NCI-H2081 treated with DMSO at 0.1 percent for 48 hours (cell line): ENCODE measurements at places on chromosomes 1 and 21.

GRCh38 chr1:109499661-109500536 is 6.0 kb downstream of the CYB561D1 start:
- no peak for DNase-seq

- DNase-seq = no peak
Observed at GRCh38 chr1:180947499-180947885, 34.8 kb downstream of the KIAA1614 start.

DNA sequence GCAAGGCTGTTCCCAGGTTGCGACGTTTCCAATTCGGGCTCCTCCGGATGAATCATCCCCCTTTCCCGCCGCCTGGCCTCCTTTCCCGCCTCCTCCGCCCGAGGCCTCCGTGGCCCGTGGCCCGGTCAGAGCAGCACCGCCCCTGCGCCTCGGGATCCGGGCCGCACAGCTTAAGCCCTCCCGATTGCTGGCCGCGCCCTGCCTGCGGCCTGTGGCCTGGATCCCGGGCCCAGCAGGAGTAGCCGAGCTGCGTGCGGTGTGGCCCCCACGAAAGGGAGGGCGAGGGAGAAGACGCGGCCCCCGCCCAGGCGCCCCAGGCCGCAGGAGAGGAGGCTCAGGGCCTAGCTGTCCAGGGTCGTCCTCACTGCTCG is 1.0 kb downstream of the TMEM200B start:
- no peak for DNase-seq

DNA sequence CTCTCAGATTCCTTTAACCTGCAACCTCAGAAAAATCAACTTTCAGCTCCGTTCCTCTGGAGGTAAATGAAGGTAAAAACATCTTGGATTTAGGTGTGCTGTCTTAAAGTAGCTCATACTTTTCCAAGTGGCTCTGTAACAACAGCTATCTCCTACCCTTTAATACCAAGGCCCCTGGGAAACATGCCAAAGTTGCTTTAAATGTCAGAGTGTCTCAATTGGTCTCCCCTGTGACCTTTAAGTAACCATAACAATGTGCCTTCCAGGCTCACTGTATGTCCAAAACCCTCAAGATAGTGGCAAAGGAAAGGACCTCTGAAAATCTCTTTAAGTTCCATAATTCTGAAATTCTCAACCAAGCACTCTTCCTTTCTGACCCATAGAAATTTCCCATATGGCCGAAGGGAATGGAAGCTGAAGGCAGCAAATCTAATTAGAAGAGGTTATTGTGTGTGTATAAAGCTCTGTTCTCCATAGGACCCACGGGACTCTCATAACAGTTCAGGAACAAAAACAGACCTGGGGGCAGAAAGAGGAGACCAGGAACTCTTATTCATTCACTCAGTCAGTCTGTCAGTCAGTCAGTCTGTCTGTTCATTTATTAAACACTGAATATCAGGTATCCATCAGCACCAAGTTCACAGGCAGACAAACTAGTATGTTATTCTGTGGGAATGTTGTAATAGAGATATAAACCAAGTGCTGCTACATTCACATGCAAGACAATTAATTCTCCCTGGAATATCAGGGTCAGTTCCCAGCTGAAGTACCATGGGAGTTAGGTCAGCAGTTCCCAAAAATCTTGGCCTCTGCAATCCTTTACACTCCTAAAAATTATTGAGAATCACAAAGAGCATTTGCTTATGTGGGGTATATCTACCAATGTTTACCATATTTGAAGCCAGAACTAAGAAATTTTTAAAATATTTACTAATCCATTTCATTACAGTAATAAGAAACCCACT is 19.1 kb downstream of the ASTN1 start:
- DNase-seq = no peak

DNA sequence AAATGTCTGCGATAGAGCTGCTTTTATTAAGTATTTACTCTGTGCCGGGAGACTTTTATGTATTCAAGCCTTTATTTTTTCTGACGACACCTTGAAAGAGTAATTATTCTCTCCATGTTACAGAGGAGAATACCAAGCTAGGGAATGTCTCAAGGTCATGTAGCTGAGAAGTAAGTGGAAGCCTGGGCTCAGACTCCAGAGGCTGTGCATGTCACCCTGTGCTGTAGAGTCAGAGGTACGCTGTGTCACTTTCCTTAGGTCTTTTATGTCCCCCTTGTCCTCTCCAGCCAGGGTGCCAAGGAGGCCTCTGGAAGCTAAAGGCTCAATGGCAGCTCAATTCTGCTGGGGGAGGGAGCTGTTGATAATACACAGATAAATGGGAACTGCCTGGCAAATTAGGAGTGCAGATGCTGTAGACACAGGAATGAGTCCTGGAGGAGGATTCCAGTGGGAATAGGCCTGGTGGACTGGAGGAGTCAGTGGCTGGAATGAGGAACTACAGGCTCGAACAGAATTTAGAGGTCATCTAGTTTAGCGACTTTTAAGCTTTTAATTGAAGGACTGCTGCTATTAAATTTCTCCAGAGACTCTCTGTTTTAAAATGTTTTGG is 9.3 kb upstream of the IL19 start:
- no peak for DNase-seq

DNA sequence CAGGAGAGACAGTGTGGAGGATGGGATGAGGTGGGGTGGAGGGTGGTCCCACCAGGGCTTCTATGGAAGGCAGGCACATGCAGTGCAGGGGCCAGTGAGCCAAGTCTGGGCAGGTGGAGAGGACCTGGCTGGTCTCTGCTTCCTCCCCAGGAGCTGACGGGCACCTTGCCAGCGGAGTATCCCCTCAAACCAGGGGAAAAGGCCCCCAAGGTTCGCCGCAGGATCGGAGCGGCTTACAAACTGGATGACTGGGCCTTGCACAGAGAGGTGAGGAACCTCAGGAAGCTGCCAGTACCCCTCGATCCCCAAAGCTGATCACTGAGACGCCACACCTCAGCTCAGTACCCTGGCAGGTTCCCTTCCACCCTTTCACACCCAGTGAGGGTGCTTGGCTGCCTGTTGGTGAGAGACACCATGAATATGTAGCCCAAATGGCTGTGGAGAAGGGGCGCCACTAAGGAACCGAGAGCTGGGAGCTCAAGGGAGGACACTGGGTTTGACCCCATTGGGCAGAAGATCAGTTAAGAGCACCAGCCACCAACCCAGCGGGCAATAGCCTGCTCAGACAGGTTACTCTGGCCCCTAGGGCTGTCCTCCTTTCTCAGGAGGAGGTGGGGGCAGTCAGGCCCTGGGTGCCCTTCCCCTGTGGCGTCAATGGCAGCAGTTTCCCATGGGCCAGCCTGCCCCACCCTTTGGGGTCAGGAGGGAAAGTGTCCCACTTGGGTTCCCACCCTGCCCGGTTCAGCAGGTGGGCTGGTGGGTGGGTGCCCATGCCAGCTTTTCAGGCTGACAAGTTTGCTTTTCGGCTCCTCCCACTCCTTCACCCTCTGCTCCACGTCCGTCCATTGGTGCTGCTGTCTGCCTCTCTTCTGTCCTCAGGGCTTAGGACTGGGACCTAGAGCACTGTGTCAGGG is 5.5 kb downstream of the INAVA start:
- no peak for DNase-seq

DNA sequence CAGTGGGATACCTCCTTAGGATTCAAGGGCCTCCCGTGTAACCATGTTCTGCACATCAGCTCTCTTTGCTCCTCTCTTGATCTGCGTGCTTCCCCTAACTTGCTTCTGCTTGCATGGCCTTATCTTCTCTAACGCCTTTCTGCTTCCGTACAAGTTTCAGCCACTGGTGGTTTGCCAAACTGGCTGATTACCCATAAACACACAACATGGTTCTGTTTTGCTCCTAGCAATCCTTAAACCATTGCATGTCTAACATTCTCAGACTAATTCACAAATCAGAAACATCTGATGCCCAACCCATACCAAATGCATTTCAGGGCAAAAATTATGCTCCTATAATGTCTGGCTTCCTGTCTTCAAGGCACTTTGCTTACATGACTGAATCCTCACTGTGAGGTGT is 166.4 kb downstream of the PBX1 start:
- DNase-seq = no peak

- DNase-seq = no peak
Observed at GRCh38 chr1:239914751-239915231, 176.9 kb upstream of the FMN2 start.

GRCh38 chr1:14403961-14404645 is 194.4 kb upstream of the KAZN start:
- DNase-seq = no peak

GRCh38 chr1:51433269-51433971 is 85.6 kb downstream of the EPS15 start:
- DNase-seq = no peak

GRCh38 chr1:53899206-53899628 is 5.2 kb downstream of the DIO1 start:
- DNase-seq = no peak

- no peak for DNase-seq
Observed at GRCh38 chr1:111735858-111736544, 3.2 kb downstream of the INKA2 start.

GRCh38 chr21:29077651-29078090 is 4.2 kb upstream of the CCT8 start:
- DNase-seq = no peak

DNA sequence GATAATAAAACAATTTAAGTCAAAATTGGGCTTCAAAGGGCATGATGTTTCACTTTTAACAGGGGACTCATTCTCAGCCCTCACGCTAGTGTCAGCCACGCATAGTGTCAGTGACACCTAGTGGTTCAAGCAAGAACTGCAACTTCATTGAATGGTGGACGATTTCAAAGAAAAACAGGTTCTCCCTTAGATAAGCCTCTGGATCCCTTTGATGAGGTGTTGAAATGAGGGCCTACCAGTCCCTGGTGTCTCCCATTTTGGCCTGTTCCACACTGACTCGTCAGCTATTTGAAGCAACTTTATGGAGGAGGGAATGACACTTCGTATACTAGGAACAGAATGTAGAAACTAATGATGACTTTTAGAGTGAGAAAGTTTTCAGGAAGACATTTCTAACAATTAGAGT is 56.2 kb downstream of the FCRL5 start:
- DNase-seq = peak; percentile 12

DNA sequence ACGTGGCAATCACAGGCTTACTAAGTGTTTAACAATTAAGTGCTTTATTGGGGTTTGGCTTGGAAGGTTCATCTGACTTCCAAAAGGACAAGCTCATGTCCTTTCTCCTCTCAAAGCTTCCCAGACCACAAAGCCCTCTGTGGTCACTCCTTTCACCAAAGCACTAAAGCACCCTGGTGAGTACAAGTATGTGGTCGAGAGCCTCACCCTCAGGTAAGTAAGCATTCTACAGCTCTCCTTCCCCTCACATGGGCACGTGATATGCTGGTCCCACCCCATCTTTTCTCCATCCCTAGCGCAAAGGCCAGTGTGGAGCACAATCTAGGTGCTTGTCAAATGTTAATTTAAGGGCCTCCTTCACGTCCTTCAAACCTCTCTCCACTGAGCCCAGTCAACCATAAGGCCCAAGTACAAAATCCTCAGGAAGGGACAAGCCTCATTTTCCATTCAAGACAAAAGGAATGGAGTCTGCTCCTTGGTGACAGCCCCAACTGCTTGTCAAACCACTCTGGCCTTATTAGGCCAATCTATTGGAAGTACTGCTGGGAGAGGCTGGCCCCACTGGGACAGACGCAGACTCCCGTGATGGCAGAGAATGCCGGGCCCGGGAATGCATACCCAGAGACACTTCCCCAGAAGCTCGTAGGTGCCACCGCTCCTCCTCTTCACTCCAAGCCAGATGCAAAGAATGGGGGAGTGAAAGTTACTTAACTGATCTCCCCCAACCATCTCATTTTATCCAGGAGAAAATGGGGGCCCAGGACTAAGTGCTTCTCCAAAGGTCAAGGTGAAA is 7.8 kb downstream of the STMN1 start:
- no peak for DNase-seq

DNA sequence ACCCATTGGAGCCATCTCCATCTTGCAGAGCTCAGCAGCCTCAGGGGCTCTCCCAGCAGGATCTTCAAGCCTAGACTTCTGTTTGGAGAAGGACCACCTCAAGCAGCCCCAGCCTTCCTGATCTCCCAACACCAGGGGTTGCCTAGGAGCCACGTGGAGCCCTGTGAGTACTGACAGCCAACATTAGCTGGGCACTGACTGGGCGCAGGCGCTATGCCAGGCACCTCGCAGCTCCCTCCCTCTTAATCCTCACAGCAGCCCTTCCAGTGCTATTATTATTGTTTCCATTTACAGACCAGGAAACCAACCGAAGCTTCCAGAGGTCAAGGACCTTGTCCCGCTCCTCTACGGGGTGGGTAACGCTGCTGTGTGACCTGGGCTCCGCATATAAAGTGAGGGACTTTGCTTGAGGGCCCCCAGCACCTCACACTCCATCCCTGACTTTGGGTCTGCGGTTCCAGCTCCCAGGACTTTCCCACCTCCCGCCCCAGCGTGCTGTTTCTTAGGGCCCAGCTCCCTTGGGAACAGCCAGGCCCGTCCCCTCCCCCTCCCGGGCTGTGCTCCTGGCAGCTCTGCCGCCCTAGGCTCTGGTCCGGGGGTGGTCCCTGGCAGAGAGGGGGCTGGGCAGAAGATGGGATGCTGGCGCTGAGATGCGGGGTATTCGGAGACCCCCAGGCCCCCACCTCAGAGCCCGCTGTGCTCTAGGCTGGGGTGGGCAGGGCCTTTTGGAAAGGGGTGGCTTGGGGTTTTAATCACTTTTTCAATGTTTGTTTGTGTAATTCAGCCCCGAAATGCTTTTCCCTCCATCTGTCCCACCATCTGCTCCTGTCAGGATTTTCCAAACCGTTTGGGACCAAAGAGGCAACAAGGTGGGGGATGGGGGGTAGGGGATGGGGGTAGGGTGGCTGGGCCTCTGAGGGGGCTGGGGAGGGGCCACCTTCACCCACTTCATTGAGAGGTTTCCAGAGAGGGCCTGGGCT is 4.1 kb upstream of the HPCA start:
- DNase-seq = no peak

- no peak for DNase-seq
Observed at GRCh38 chr1:166814611-166815010, 24.7 kb upstream of the POGK start.

DNA sequence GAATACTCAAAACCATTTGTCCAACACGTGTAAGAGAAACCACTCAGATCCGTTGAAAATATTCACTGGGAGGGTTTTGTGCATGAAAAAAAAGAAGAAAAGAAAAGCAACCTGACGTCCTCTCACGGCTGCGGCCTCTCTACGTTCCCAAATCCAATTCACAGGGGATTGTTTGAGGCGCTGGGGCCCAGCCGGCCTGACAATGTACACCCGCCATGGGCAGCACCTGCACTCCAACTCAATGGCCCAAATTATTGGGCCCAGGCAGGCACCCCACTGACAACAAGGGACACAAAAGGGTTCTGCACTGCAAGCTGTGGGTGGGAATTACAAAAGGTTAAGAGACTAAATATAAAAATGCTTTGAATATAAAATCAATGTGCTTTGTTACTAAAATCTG is 41.5 kb downstream of the MORN1 start:
- DNase-seq = no peak

- DNase-seq = no peak
Observed at GRCh38 chr1:48851638-48852037, 74.9 kb upstream of the BEND5 start.

DNA sequence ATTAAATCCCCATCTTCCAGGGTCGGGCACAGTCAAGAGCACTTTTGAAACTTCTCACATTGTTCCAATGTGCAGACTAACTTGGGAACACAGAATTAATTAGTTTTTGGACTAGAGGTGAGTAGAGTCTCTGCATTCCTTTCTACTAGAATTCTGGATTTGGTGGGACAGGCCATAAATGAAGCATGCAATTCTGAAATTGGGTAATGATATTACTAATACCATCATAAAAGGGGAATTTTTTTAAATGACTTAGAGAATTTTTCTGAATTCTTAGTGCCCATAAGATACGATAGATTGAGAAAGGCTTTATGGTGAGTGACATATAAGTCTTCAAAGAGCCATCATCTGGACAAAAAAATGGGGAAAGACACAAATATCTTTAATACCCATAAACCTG is 41.8 kb downstream of the ADAMTS5 start:
- no peak for DNase-seq
